ENCODE measurements at places on chromosomes 6 and 20.
A peak's percentile ranks its signal among the peaks of the same experiment; 100 is the strongest.

DNA sequence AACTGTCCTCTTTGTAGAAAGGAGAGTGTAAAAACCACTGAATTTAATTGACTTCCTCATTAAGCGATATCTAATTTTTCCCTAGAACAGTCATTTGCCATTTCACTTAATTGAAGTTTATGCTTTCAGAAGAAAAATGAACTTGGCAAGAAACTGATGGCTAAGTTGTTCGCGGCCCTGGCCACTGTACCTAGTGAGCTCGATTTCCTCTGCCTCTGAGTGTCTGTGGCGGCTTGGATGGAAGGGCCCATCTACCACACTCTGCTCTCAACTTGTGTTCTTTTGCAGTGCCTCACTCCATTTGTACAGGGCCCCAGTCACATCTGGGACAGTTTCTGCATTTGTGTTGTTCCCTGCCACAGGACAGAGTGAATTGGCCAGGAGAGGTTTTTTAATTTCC, 102.9 kb downstream of the BCAS1 start:
- no peak for DNase-seq

GRCh38 chr6:13812359-13812642, 2.1 kb downstream of the MCUR1 start:
- DNase-seq = no peak

GRCh38 chr6:110173506-110174132, 5.9 kb downstream of the WASF1 start:
- DNase-seq = no peak

GRCh38 chr6:140178935-140179334, 804.5 kb upstream of the CITED2 start:
- DNase-seq = no peak

DNA sequence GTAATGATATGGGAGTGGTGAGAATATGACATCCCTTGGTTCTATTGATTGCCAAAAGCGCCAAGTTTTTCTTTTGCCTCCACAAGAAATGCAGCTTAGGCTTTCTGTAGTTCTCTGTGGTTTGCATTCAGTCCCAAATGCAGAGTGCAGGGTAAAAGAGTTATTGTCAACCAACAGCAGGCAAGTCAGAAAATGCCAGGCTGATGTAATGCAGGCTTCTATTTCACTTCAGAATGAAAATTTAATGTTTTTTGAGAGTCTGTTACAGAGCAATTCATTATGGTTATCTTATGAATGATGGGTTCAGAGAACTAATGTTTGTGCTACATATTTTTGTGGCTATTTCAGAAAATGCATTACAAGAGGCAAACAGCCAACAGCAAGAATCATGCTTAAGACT, 293.5 kb downstream of the CENPW start:
- DNase-seq = no peak

DNA sequence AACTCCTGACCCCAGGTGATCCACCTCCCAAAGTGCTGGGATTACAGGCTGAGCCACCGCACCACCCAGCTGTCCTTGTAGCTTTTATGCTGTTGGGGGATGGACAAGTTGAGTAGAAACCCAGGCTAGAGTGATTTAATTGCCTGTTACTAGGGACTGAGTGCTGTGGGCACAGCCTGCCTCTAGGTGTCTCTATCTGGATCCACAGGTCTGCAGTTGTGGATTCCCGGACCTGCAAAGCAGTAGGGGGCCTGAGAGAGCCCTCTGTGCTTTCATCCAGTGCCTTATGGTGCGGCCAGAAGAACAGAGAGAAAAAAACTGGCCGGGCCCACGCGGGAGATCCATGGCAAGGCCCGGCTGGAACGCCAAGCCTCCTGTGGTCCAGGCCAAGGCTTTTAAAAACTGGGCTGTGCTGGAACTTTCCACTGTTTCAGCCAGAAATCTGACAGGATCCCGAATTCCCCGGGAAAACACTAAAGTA, 5.2 kb downstream of the SIRPA start:
- DNase-seq = peak; percentile 29

- no peak for DNase-seq
Observed at GRCh38 chr6:110284855-110285254, 73.3 kb downstream of the METTL24 start.

- no peak for DNase-seq
Observed at GRCh38 chr6:44386364-44386928, 1.1 kb upstream of the CDC5L start.

DNA sequence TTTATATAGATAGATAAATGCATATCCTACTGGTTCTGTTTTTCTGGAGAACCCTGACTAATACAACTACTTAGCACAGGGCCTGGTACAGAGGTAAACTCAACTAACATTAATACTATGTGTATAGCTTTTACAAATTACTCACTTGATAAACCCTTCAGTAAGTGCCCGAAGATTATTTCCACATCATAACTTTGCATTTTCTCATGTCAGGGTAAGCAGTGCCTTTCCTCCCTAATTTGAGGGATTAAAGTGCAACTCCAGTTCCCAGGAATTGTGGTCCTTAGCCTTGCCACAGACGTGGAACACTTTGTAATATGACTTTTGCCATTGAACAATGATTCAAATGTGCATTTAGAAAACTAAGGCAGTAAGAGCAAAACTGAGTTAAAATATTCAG, 147.5 kb upstream of the SMLR1 start:
- DNase-seq = no peak

GRCh38 chr20:32506721-32507120, 78.4 kb downstream of the NOL4L start:
- DNase-seq = no peak

DNA sequence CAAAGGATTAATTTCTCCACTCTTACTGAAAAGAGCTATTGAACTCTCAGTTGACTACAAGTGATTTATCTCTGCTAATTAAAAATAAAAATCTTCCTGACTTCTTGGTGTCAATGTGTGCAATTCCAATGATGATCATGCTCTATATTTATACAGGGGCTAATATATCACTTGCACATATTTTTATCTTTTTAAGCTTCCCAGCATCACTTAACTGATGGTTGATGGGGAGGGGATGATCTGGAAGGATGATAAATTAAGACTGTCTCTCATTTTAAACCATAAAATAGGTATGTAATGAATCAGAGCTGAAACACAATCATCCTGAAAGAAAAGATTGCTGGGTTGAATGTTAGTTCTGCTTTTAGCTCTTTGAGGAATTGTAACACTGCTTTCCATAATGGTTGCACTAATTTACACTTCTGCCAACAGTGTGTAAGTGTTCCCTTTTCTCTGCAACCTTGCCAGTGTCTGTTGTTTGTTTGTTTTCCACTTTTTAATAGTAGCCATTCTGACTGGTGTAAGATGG, 169.6 kb upstream of the ECI2 start:
- no peak for DNase-seq

- DNase-seq = no peak
Observed at GRCh38 chr20:45780159-45780558, 11.5 kb downstream of the WFDC3 start.

DNA sequence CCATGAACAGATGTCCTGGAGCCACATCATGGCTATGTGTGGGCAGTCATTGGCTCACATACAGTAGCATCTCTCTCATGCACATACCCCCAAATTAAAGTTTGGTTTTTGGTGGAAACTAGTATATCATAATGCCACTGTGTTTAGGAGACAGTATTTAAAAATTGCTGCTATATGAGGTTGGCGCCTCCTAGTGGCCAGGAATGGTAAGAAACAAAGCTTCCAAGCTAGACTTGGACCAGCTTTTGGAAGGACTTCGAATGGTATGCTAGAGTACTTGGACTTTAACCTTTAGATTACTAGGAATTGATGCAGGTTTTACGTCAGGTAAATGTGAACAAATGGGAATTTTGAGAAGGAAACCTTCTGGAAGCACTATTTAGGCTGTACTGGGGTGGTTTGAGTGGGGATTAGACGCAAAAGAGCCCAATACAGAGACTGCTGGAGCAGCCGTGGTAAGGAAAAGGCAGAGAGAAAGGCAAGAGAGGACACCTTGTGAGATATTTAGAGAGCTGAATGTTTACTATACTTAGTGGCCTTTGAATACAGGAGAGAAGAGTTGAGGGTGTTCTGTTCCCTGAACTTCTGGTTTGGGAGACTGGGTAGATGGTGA, 23.8 kb downstream of the PRSS35 start:
- no peak for DNase-seq

- DNase-seq = no peak
Observed at GRCh38 chr6:74050921-74051320, 354.9 kb downstream of the CD109 start.

GRCh38 chr6:138434925-138435324, 30.9 kb downstream of the HEBP2 start:
- no peak for DNase-seq

- DNase-seq = no peak
Observed at GRCh38 chr20:33594743-33595142, 67.4 kb upstream of the C20orf144 start.

- DNase-seq = no peak
Observed at GRCh38 chr20:38970302-38970701, 8.2 kb downstream of the DHX35 start.
